ENCODE measurements at places on chromosomes 16 and 17.

GRCh38 chr16:3305109-3306068 is at the start of the genes TIGD7 and ZNF75A:
TSS of gene TIGD7 (minus strand) at chr16:3305430. CDS start at chr16:3300614, 4,816 bp downstream.
TSS of gene ZNF75A (plus strand) at chr16:3305497. CDS start at chr16:3308429, 2,932 bp downstream.
- peak; percentile 87 for DNase-seq

DNA sequence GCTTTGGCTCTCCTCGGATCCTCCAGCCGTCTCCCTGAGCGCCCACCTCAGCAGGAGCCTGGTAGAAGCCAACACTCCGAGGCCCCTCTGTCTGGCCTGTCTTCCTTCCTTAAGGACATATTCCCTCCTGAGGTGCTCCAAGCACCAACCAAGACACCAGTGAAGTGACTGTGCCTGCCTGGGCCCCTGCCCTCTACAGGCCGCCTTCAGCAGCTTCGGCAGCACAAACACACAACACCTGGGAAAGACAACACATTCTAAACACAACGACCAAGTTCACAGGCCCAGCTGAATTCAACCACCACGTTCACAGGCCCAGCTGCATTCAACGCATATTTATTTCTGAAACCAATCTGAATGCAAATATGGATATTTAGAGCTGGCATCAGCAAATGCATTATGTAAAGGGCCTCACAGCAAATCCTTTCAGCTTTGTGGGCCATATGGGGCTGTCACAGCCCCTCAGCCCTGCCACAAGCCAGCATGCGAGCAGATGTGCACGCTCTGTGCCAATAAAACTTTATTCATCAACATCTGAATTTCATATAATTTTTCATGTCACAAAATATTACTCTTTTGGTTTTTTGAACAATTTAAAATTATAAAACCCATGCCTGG is 12.2 kb downstream of the GALNS start:
- DNase-seq = no peak

DNA sequence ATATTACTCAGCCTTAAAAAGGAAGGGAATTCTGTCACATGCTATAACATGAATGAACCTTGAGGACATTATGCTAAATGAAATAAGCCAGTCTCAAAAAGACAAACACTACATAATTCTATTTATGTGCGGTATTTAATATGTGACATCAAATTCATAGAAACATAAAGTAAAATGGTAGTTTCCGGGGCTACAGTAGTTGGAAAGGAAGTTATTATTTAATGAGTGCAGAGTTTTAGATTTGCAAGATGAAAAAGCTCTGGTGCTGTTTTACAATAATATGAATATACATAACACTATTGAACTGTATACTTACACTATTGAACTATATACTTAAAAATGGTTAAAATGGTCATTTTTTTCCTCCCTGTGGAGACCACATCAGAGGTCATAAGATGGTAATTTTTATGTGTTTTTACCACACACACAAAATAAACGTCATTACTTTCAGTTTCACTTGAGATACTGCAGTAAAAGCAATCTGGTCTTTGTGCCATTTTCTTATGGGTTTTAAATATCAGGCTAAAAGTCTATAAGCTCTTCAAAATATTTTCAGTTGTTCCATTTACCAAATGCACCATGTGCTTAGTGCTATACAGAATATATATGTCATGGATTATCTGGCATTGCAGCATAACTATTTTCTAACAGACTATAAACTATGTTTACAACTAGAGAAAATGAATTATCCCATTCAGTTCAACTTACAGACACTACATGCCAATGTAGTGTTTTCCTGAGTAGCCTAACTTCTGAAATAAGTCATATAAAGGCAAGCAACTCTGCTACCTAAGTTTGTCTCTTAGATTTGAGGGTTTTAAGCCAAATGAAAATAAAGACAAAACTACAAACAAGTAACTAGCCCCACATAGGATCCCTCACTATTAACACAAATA is 90.9 kb downstream of the SPAG9 start:
- no peak for DNase-seq

DNA sequence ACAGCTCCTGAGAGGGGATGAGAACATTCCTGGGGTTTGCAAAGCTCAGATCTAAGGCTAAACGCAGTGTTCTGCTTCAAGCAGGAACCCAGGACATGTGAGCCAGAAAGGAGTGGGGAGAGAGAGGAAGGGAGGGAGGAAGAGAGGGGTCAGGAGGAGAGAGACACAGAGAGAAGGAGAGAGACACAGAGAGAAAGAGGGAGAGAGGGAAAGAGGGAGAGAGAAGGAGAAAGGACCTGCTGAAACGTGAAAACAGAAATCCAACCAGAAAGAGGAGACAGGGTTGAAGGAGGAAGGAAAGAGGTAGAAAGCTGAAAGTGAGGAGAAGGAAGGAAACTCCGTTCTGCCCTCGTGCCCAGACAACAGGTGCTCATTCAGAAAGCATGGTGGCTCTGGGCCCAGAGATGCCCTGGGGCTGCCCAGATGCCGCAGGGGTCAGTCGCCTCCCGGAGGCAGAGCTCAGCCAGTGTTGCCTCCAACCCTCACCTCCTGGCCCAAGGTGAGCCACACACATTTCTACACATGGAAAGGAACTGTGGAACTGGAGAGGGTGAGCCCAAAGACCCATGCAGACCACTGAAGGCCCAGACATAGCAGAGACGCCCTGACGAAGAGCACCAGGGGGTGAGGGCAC is 49.0 kb upstream of the ENPP7 start:
- DNase-seq = no peak

DNA sequence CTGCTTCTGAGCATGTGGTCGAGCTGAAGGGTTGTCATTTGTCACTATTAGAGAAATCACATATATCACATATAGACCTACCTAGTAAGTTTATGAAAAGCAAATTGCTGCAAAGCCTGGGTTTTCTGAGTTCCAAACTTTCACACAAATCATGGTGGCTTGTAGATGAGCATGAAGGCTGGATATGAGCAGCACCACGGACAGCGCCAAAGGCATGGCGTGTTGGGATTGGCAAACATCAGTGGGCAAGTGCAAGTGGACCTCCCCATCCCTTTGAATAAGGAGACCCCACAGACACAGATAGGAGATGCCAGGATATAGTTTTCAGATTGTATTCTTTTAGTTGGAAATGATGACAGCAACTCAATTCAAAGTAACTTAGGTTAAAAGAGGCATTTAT is 77.6 kb upstream of the CACNG3 start:
- no peak for DNase-seq

- peak; percentile 27 for DNase-seq
Measured at GRCh38 chr17:35764123-35764991, 3.7 kb downstream of the C17orf50 start.

GRCh38 chr16:7834771-7835431 is 502.3 kb downstream of the RBFOX1 start:
- no peak for DNase-seq

GRCh38 chr16:9195287-9195686 is 103.8 kb downstream of the HAPSTR1 start:
- DNase-seq = no peak

DNA sequence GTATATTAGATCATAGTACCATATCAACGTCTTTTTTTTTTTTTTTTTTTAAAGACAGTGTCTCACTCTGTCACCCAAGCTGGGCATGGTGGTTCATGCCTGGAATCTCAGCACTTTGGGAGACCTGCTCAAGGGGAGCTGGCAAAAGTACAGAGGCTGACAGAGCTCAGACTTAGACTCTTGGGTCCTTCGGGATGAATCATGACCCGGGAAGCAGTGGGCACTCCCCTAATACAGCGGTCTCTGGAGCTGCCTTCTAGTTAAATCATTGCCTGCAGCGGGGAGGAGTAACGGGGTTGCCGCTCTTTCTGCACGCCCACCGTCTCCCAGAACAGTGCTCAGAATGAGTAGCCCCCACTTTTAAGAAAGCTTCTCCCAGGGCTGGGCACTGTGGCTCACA is 174.4 kb downstream of the CPPED1 start:
- no peak for DNase-seq

DNA sequence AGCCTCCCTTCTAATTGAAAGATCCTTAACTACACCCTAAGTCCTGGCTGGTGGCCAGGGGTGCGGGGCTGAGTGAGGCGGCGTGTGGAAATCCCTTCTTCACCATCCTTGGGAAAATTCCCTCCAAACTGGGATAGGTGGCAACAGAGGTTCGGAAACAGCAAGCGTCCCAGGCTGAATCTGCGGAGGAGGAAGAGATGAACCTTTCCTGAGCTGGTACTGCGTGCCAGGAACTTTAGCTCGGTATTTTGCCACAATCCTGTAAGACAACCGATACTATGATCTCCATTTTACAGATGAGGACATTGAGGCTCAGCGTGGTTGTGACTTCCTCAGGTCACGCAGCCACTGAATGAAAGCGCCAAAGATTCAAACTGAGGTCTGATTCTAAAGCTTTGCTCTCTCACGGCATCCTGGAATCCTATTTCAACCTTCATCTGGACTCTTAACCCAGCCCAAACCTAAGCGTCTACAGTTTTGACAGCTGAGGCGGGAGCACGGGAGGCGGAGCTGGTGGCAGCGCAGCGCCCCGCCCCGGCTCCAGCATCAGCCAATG is 583 bp upstream of the CYLD start:
- DNase-seq = no peak

DNA sequence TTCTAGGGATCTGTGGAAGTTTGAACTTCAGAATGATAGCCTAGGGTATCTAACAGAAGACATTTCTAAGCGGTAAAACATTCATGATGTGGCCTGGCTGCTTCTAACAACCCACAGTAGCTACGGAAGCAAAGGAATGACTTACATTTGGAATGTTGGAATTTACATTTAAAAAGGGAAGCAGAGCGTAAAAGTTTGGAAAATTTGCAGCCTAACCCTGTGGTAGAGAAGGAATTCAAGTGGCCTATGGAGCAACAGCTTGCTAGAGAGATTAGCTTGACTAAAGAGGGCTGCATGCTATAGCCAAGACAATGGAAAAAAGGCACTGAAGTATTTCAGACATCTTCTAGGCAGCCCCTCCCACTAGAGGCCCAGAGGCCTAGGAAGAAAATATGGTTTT is 50.1 kb downstream of the HNF1B start:
- DNase-seq = no peak

DNA sequence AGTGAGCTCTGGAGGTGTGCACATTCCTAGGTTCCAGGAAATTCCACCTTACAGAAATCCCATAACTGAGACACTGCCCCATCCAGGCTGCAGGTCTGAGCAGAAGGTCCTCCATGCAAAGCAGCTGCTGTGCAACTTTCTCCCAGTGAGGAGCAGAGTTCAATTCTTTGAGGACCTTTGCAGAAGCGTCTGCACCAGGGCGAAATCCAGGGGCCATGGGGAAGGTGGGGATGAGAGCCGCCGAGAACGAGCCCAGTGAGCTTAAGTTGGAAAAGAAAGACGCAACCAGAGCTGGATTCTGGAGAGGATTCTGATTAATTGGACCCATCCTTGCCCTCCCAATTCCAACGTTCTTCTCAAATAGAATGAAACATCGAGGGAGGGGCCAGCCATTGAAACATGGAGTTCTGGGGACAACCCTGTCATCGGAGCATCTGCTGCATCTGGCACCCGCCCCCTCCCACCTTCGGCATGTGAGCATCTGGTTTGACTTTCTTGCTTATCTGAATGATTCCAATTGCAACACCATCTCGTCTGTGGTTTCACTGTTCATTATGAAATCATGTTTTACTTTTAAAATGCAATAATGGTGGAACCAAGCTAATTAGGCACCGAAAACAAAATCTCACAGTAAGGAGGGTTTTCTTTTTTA is 190.6 kb upstream of the FOXF1 start:
- no peak for DNase-seq

DNA sequence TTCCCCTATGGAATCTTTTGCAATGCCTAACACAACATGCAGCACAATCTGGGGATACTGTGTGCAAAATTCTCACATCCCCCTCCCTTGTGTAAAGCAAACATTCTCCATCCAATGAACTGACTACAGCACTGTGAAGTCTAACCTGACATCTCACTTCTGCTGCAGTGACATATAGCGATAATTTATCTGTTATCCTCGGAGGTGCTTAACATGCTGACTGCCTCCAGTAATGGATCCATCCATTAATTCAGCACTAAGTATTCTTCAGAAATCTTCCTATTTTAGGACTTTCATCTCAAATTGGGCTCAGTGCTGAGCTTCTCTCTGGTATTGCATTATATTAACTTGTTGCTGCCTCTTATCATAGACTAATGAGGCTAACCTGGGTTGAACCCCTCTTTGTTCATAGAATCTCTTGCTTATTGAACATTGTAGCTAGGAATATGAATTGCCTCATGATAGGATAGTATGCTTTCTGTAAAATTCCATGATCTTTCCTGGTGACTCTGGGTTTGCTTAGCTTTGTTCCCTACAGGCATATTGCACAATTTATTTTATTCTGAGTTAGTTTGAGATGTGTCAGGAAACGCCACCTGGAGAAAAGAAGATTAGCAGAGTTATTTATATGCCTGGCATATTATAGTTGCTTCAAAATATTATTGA is 187.9 kb downstream of the CNTNAP4 start:
- DNase-seq = no peak

DNA sequence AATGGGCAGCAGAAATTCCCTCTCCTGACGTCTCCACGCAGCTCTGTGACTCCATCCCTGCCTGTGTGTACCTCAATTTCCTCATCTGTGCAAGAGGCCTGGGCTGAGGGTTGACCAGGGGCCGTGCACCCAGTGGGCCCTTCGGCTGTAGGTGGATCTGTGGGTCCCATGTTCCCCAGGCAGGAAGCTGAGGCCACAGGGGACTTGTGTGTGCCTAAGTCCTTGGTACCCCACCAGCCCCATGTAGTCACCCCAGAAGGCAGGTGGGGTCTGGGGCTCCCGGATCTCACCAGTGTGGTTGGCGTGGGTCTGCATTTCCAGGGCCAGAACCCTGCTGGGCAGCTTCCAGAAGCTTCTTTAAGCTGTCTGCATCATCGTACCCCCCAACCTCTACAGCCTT is 177.4 kb upstream of the GSE1 start:
- no peak for DNase-seq

- DNase-seq = no peak
Measured at GRCh38 chr16:27287051-27287811, 18.7 kb upstream of the NSMCE1 start.

GRCh38 chr17:51463353-51463752 is 203.0 kb downstream of the UTP18 start:
- no peak for DNase-seq

DNA sequence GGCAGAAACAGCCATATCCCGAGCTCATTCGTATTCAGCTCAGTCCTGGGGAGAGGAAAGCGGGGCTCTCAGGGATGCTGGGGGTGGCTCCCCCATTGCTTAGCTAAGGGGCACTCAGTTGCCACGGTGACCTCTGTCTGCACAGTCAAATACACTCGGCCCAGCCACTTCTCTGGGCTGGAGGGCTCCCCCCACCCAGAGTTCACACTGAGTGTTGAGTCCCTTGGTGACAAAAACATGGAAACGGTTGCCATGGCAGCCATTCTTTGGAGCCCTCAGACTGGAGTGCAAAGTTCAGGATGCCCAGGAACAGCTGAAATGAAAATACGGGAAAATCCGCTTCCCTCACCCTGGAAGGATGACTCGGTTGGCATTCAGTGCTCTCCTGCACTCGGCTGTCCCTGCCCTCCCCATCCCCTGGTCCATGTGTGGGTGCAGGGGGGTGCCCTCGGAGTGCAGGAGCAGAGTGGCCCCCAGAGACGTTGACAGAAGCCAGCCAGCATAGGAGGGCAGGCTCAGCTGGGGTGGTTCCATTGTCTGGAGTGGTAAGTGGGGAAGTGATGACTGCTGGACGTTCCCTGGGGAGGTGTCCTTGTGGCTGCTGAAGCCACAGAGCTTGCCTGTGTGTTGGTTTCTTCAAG is 216.5 kb downstream of the NTN1 start:
- DNase-seq = no peak

- no peak for DNase-seq
Measured at GRCh38 chr17:39132192-39132610, 19.2 kb downstream of the PLXDC1 start.

Data from cerebellar nuclear complex (tissue), 1 donor.